ENCODE measurements at places on chromosomes 5 and 9.
A peak's percentile ranks its signal among the peaks of the same experiment; 100 is the strongest.

DNA sequence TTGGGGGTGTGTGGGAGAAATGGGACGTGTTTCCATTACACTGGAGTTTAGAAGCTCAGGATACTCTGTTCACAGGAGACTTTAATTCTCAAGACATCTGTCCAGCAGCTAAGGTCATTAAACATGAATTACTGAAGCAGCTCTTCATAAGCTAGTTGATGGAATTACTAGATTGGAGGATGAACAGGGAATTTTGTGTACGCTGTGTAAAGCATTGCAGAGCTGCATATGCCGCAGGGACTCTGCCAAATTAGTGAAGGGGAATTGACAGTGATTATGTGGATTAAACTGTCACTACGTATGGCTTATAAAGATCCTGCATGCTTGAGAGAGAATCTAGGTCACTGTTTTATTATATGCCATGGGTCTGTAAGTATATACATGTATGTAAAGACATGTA lies 177.5 kb upstream of the TBC1D2 start:
- DNase-seq: no peak

DNA sequence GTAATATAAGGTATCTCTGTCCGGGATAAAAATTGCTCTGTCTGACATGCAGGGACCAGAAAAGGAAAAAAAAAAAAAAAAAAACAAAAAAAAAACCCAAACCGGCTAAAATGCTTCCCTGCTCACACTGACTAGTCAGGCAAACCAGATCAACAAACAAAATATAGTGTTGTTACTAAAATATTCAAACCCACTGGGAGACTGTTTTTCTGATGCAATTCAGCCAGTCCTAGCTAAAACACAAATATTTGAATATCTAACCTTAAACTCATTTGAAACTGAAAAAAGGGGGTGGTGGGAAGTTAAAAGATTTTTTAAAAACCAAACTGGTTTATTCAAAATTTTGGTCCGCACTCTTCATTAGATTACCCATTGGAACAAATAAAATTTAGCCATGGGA lies 61.0 kb downstream of the APBA1 start:
- DNase-seq: no peak

- DNase-seq: no peak
Observed at GRCh38 chr5:95913663-95914062, 48.0 kb downstream of the ELL2 start.

DNA sequence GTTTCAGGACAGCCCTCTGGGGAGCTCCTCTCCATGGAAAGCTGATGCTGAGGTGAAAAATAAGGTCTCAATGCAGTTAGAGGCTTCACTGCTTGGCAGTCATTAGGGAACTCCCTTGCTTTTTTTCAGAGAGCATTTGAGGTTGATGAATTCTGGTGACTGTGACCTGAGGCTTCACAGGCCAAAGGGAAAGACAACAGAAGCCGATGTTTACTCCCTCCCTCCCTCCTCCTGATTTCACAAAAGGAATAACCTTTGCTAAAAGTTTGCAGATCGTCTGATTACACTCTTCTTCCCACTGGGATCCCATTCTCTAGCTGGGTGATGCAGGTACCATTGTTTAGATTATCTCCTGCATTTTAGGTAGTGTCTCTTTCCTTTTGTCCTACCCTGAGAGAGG lies 329.4 kb downstream of the KIF4B start:
- no peak for DNase-seq

DNA sequence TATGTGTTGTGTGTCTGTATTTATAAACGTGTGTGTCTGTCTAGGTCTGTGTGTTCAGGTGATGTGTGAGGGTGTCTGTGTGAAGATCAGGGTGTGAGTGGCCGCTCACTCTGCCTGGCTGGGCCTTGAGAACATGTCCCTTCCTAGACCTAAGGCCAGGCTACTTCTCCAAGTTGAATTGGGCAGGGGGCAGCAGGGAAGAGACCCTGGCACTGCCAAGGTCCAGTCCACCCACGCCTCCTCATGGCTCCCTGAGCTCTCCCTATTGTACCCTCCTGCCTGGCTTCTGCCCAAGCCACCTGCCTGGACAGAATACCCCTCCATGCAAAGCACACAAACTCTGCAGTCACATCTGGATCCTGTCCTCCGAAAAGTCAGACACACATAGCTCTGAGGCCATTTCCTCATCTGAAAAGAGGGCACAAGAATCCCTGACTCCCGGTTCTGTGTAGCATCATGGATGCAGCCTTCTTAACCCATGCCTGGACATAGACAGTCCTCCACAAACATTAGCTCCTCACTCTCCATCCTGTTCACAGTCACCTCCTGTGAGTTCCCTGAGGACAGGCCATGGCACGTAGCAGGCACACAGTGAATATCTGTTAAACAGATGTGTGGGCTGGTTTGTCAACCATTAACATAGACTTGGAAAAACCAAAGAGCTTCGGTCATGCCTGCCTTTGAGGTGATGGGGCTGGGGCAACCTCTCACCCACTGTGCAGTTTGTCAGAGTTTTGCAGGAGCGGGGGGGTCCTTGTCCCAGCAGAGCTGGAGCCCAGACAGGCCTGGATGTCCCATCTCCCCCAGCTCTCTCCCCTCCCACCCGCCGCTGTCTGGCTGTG lies 167.8 kb upstream of the MVB12B start:
- no peak for DNase-seq

DNA sequence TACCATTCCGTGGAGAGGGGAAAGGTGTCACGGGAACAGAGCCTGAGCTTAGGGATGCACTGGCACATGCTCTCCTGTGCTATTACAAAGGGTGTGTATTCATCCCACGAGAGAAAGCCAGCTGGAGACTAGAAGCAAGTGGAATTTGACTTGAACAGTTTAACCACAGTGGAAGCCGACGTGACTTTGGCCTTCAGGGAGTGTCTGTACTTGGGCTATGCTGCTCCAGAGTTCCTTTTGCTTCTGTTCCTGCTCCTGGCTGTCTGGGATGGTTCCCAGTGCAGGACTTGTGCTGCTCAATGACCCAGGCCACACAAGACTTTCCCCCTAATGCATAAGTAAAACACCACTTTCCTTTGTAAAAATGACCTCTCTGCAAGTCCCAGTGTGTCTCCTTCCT lies 7.9 kb upstream of the NFIL3 start:
- DNase-seq: no peak

- DNase-seq: no peak
Observed at GRCh38 chr9:7209990-7210389, 452.2 kb downstream of the KDM4C start.

GRCh38 chr9:7328453-7328852 lies 471.1 kb downstream of the DMAC1 start:
- DNase-seq: no peak

DNA sequence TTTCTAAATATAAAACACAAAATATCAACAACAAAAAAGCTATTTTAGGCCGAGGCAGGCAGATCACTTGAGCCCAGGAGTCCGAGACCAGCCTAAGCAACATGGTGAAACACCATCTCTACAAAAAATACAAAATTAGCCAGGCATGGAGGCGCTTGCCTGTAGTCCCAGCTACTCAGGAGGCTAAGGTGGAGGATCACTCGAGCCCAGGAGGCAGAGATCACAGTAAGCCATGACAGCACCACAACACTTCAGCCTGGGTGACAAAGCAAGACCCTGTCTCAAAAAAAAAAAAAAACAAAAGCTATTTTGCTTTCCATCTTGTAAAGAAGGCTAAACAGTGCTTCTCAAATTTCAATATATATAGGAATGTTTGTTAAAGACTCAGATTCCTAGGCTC lies 11.3 kb downstream of the C5orf15 start:
- DNase-seq: no peak

DNA sequence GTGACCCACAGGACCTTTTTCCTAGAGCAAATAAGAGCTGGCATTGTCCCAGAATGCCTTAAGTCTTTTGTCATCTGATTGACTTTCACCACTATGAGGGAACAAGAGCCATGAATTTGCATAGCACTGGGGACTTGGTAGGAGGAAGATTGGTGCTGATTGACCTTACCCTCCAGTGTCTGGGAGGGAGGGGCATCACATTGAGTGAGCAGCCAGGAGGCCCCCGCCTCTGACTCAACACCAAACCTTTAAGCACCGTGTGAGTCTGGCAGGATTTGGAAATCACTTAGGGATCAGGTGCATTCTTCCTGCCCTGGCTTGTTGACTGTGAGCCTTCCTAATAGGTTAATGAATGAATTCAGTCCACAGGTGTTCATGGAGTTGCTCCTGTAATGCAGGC lies 40.7 kb downstream of the WNK2 start:
- no peak for DNase-seq

GRCh38 chr9:20604562-20604961 lies 17.7 kb downstream of the MLLT3 start:
- DNase-seq: no peak

GRCh38 chr9:101229606-101230005 lies 155.2 kb downstream of the BAAT start:
- no peak for DNase-seq

- DNase-seq: no peak
Observed at GRCh38 chr5:80653502-80653901, 950 bp upstream of the MSH3 start.

DNA sequence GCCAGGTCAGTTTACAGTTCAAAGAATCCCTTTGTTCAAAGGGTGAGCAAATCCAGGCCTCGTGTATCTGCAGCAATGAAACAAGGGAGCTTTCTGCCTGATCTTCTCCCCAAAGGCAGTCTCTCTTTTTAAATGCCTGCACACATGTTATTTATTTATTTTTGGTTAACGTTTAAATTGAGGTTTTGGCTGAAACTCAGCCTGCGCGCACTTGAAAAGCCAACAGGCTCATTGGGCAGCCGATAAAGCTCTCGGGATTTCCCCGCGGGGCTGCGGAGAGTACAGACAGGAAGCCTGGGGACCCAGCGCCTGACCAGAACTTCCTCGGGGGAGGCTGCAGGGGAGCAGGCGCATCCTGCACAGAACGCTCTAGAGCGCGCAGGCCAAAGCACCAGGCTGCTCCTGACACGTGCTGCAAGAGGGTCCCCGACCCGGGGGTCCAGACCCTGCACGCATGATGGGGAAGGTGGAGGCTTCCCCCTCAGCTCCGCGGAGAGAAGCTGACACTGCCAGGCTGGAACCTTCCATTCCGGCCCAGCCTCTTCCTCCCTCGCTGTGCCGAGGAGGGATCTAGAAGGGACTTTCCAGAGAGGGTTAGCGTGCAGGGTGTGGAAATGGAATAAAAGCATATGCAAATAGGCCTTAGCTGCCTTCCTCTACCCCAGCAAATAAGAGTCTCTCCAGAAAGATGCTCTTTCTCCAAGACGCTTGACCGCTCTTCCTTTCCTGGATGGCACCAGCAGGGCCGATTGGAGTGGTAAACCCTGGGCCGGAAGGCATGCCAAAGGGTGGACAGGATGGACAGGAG lies 46.1 kb downstream of the PTTG1 start:
- DNase-seq: peak; percentile 32

- DNase-seq: no peak
Observed at GRCh38 chr5:137648361-137648760, 87.5 kb downstream of the KLHL3 start.

GRCh38 chr9:76181781-76182180 lies 212.4 kb downstream of the RFK start:
- no peak for DNase-seq

GRCh38 chr5:673161-673830 lies 19.9 kb downstream of the TPPP start:
- DNase-seq: no peak

GRCh38 chr5:138706655-138707480 lies 46.4 kb upstream of the CTNNA1 start:
- DNase-seq: no peak

DNA sequence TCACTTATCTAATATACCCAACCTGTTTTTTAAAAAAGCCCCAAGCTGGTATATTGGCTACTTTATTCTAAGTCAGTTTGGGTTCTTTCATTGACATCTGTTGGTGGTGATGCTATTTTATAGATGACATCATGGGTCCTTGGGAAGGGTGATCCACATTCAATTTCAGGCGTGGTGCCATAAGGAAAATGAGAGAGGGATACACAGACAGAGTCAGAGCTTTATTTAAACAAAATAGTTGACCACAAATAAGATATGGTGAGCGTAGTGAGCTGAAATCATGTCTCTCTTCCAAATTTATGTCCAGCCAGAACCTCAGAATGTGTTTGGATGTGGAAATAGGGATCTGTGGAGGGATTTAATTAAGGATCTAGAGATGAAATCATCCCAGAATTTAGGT lies 302.4 kb downstream of the MAT2B start:
- DNase-seq: no peak

DNA sequence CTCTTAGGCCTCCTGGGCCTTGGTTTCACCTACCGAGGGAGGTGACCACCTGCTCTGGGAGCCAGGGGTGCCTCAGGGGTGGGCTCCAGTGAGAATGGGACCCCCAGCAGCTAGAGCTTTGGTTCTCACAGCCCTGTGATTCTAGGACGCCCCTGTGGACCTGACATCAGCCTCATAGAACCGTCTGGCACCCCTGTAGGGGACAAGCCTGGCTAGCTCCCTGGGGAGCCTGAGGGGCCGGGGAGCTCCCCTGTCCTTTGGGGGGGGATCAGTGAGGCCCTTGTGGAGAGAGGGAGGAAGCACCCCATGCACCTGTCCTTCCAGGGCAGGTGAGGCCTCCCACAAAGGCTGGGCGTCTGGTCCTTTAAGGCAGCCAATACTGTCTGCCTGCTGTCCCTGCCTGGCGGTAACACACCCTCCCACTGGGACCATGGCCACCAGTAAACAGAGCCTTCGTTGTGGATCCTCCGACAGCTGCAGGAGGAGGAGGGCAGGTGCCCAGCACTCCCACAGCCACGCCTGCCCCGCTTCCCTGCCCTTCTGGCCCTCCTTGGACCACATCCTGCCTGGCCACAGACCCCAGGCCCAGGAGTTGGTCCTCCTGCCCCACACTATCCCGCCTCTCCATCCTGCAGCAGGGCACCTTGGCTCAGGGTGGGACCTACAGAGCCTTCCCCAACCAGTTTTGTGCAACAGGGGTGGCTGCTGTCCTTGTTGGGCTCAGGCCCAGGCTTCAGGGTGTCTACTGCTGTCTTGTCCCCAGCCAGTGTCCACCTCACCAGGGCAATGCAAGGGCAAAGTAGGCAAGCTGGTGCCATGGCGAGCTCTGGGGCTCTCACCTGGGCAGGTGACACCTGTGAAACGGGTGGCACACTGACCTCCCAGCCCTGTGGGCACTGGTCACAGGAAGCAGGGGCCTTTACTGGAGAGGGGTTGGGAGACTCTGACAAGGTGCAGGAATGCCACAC lies 3.0 kb upstream of the TUBB4B start:
- no peak for DNase-seq

DNA sequence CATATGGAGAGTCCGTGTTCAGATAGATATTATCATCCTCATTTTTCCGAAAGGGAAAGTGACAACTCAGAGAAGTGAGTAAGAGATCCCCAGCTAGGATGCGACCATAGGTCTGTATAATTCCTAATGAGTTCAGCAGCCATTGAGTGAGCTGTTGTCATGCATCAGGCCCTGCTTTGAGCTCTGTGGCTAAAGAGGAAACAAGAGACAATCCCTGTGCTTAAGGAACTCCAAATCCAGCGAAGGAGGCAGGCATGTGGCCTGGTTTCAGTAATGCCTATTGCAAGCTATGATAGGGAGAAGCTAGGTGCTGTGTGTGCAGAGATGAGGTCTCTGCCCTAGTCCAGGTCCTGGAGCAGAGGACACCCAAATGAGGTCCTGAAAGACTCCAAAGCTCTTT lies 192.8 kb downstream of the ACTL7B start:
- DNase-seq: no peak

- DNase-seq: no peak
Observed at GRCh38 chr9:7325995-7326394, 473.6 kb downstream of the DMAC1 start.

GRCh38 chr9:2302606-2303005 lies 287.5 kb downstream of the SMARCA2 start:
- no peak for DNase-seq

- no peak for DNase-seq
Observed at GRCh38 chr9:19229595-19230354, 718 bp upstream of the DENND4C start.

GRCh38 chr5:153372425-153373129 lies 117.9 kb upstream of the GRIA1 start:
- DNase-seq: no peak

- DNase-seq: no peak
Observed at GRCh38 chr9:130207241-130207992, 35.2 kb downstream of the NCS1 start.

Measured in activated naive CD8-positive, alpha-beta T cell treated with anti-CD3 and anti-CD28 coated beads, Interleukin-2, amount 50 U/mL, for 16 hours (primary cell).